Hepatocyte (in vitro differentiated cells): ENCODE measurements at places on chromosomes 3 and 15. TPM values are rescaled to one million over a fixed set of nuclear protein-coding genes. Genes with fewer than 3 reads are reported as not detected.
A peak's percentile ranks its signal among the peaks of the same experiment; 100 is the strongest.

PLIN1 gene
- total RNA-seq, result 3.5 and 6.3 TPM in 2 replicates

- DNase-seq, result peak; percentile 52
- no peaks in the 10 kb centered on the region for H3K36me3 ChIP-seq
- H3K4me3 ChIP-seq, result no peak overlapping the region
- peaks cover 18% of the 10 kb centered on the region for H3K4me1 ChIP-seq
- no peaks in the 10 kb centered on the region for H3K27me3 ChIP-seq
Observed at GRCh38 chr15:48559285-48559684, 86.2 kb downstream of the FBN1 start.

GRCh38 chr3:190618330-190619030, 104.6 kb downstream of the IL1RAP start:
- no peak for DNase-seq
- no peak overlapping the region for H3K27ac ChIP-seq
- H3K4me3 ChIP-seq, result no peak overlapping the region
- H3K36me3 ChIP-seq, result no peaks in the 10 kb centered on the region

GRCh38 chr3:133268726-133269134, 131.1 kb upstream of the BFSP2 start:
- H3K4me3 ChIP-seq, result no peak overlapping the region
- DNase-seq, result no peak
- no peak overlapping the region for H3K27ac ChIP-seq
- no peaks in the 10 kb centered on the region for H3K4me1 ChIP-seq
- H3K36me3 ChIP-seq, result no peaks in the 10 kb centered on the region

DNA sequence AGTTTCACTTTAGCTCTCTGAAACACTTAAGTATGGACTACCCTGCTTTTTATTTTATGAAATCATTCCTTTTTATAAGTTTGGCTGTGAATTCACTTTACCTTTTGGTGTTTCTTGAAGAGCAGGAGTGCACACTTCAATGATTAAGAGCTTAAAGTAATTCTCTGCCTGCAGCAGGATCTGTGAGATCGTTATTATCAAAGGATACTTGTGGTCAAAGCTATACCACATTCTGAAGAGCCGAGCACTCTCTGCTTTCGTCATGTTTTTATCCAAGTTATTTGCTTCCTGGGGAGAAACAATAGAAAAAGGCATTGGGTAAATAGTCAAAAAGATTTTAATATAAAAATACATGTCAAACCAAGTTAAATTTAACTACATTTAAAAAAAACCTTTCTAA, 243.7 kb downstream of the CHST2 start:
- no peak overlapping the region for H3K4me3 ChIP-seq
- DNase-seq, result no peak
- no peaks in the 10 kb centered on the region for H3K4me1 ChIP-seq
- H3K27me3 ChIP-seq, result no peaks in the 10 kb centered on the region
- no peaks in the 10 kb centered on the region for H3K36me3 ChIP-seq
- no peak overlapping the region for H3K27ac ChIP-seq
